ENCODE measurements at places on chromosomes 6 and 20.

- no peak for DNase-seq
Observed at GRCh38 chr20:34108616-34109174, 3.3 kb downstream of the EIF2S2 start.

DNA sequence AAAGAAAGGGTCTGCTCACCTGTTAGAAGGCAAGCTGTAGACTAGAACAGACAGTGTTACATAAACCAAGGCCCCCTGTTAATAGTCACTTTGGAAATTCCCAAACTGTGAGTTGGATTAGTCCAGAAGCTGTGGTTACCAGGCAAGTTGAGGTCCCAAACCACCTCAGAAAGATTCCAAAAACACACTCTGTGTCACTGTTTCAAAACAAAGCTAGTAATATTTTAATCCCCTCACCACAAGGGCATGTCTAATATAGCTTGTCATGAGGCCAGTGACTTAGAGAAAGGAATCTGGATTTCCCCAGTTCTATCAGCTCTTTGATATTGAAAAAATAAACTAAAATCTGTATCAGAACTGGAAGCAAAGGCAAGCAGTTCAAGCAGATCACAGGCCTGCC is 244.6 kb downstream of the HAO1 start:
- no peak for DNase-seq

- no peak for DNase-seq
Observed at GRCh38 chr20:597560-597959, 12.5 kb downstream of the TCF15 start.

DNA sequence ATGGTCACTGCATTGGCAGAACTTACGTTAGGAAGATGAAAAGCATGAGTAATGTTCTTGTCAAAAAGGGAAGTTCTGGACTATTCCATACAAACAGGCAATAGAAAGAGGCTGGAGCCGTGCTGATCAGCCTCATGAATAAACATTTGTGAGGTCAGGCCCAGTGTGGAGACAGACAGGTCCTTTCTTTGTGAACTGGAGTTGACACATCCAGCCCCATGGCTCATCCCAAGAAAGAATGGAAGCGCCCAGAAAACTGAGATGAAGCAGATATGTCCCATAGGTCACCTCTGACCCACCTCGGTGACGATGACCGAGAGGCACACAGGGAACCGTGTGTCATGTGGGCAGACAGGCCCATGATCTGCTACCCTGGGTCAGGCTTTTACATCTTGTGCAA is 276.0 kb upstream of the SGK1 start:
- no peak for DNase-seq

DNA sequence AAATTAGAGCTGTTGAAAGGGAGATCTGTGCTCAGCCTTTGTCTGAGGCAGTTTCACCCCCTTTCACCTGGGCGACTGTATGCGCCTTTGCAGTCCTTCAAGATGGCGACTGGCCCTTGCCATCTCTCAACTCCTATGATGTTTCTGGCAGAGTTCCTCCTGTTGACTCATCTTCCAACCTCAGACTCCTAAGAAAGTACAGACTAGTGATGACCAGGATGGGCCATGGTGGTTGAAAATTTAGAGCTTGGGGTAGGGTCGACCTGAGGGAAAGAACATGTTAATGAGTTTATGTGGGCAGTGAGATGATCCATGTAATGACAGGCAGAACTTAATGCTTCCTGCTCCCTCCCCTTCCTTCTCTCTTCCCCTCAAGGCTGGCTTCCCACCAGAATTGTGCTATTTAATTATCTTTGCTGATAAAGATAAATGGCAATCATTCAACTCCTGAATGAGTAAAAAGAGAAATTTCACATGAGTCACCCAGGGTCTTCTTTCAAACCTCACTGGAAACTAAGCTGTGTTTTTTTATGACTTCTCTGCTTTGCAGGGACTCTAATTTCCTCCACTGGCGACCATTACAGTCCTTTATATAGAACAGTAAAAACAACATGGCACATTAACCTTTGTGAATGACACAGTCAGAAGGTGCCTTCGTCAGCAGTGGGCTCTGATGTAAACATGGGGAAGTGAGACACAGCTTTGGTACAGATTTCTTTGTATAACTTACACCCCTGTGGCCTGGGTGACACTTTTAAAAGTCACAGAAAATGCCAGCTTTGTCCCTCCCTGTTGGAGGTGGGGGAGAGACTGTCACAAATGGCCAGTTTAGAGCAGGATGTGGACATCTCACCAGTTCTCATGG is 103.5 kb downstream of the SCP2D1 start:
- DNase-seq = no peak

DNA sequence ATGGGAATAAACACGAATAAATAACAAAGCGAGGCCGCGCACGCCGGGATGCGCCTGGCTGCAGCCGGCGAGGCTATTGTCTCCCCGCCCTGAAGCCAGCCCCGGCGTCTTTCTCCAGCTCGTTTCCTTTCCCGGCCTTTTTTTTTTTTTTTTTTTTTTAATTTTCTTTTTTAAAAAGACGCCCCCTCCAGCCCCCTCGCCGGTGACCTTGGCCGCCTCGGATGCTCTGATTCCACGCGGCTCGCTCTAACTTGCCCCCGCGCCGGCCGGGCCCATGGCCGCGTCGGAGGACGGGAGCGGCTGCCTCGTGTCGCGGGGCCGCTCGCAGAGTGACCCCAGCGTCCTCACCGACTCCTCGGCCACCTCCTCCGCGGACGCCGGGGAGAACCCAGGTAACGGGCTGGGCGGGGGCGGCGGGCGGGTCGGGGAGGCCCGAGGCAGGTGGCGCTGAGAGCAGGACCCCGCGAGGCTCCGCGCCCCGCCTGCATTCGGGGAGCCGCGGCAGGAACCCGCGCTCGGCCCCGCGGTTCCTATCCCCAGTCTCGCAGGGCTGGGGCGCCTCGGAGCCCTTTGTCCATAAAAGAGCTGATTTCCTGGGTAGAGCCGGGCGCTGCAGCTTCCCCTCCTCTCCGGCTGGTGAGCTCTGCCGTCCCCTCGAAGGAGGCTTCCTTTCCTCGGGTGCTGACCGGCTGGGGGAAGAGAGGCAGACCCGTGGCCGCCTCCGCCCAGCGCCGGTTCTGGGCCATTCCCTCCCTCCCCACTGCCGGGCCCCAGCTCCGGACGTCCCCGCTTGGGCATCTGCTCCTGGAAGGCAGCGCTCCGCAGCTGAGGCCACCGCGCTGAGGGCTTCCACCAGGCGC is 631 bp downstream of the PHACTR3 start:
- DNase-seq = no peak

GRCh38 chr6:143525356-143525755 is 13.8 kb upstream of the FUCA2 start:
- no peak for DNase-seq

DNA sequence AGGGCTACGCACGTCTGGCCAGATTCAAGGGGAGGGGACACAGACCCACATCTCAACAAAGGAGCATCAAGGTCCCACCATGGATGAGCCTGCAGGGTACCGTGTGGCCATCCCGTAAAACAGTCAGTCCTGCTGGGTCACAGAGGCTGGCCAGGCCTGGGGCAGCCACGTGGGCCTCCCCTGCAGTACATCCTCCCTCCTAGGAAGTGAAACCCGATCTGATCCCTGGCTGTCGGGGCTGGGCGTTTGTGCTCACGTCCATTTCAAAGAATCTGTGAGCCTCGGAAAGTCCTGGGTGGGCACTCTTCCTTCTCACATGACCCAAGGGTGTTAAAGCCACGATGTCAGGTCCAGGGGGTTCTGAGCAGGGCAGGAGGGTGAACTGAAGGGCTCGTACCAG is 14.3 kb downstream of the SULF2 start:
- DNase-seq = no peak

- DNase-seq = no peak
Observed at GRCh38 chr20:2655331-2656116, 3.1 kb downstream of the NOP56 start.

- no peak for DNase-seq
Observed at GRCh38 chr6:43762966-43763695, 6.9 kb upstream of the VEGFA start.

DNA sequence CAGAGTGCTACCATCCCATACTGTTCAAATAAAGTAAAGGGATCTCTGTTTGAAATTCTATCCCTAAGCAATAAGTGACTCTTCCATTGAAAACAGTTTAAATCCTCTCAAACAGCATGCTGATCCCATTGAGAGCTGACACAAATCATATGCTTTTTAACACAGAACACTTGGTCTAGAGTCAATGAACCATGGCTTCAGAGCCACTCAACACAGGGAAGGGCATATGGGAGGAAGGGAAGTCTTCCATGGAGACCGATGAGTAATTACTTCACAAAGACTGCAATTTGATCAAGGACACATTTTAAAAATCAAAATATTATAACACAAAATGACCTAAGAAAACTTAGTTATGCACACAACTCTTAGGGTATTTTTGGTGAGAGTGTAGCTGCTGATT is 1073.0 kb upstream of the MAP3K7 start:
- no peak for DNase-seq

GRCh38 chr6:157813750-157814455 is 9.1 kb upstream of the SNX9 start:
- DNase-seq = no peak

GRCh38 chr6:115740907-115741306 is 319.8 kb downstream of the FRK start:
- no peak for DNase-seq

- no peak for DNase-seq
Observed at GRCh38 chr20:13819885-13820645, 35.2 kb downstream of the NDUFAF5 start.

DNA sequence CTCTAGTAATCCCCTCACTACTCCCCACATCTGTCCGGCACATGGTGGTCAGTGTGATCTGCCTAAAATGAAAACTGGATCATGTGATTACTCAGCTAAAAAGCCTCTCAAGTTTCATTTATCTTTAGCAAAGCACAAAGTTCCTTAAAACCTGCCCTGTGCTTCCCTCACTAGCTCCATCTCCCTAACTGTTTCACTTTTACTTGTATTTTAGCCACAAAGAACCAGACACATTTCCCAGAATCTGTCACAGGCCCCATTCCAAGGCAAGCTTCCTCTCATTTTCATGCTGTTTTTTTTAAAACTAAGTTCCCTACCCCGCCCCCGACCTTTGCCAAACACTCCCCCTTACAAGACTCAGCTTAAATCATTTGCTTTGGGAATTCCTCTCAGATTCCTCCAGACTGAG is 8.9 kb upstream of the IGF2R start:
- no peak for DNase-seq

- no peak for DNase-seq
Observed at GRCh38 chr6:14172562-14172961, 55.0 kb downstream of the CD83 start.

DNA sequence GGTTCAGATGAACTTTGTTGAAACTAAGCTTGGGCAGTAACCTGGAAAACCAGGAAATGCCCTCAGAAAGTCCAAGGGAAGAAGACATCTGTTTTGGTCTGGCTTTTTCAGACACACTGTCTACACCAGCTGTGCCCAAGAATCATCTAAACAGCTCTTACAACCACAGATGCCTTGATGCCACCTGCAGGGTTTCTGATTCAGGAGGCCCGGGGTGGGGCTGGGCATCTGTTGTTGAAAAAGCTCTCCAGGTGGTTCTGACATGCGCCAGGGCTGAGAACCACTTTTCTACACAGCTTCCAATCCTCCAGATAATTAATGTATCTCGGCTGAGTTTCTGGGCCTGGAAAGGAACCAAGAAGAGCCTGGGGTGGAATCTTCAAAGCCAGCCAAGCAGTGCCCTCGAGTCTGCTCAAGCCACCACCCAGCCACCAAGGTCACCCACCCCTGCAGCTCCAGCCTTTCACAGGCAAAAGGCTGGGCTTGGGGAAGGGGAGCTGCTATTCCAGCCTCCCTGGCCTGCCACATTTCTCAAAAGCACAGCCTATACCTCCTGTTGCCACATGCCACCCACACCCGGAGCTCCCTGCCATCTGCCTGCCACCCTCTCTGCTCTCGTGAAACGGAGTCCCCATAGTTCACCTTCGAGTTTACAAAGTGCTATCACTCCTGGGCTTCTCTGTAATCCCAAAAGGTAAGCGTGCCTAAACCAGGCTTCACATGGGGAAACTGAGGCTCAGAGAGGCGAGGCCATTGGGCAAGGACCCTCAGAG is 9.4 kb downstream of the MDGA1 start:
- no peak for DNase-seq

DNA sequence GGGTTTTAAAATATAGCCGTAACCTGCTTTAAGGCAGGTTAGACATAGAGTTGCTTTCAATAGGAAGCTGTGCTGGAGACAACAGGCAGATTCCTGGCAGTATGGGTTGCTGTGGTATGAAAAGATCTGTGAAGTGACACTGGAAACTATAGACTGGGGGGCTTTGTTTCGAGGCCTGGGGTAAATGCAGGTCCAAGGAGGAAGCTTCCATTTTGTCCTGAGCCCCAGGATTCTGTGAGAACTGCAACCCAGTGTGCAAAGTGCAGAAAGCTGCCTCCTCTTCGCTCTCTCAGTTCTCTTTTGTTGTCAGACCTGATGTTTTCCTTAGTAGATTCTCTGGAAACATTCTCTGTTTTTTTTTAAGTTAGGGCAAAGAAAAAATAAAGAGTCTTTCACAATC is 86.9 kb downstream of the LYRM4 start:
- no peak for DNase-seq

GRCh38 chr6:86936834-86937218 is 502 bp upstream of the HTR1E start:
- DNase-seq = no peak

DNA sequence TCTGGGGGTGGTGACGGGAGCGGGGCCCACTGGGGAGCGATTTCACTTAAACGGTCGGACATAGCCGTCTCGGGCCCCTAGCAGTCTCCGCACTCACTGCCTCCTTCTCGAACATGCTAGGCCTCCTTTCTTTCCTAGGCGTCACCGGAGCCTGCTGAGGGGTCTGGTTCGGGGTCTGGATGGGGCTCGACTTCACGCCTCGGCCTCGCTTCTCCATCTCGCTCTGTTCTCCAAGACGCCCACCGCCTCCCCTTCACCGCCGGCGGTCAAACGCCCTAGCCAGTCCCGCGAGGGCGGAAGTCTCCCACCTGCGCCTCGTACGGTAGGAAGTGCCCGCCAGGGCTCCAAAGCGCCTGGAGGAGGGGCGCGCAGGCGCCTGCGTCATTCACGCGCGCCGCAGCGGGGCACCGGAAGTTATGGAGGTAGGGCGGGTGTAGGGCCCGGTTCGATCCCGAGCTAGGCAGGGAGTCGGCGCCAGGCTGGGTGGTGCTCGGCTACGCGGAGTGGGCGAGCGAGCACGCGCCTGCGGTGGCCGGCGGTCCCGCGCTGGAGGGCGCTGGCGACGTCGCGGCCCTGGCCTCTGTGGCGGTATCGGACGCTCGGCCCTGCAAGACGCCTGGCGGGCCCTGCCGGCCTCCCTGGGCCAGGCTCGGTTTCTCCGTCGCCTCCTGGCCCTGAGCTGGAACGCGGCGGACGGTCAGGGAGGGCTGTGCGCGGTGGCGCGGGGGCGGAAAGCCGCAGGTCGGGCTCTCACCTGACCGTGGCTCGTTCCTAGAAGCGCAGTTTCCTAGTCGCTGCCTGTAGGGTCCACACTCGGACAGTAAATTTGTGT is at the start of the genes DYNLT2 and ERMARD:
TSS of gene DYNLT2 (minus strand) at position 331 of the 832 bp plus-strand sequence. CDS start at position 217, 114 bp downstream.
TSS of gene ERMARD (plus strand) at position 381 of the 832 bp plus-strand sequence. CDS start at position 417, 36 bp downstream.
- peak; percentile 89 for DNase-seq

GRCh38 chr20:37298190-37298939 is 8.9 kb downstream of the MANBAL start:
- DNase-seq = no peak

- DNase-seq = no peak
Observed at GRCh38 chr6:35147026-35147425, 5.9 kb upstream of the TCP11 start.
